ENCODE measurements at places on chromosomes 5 and 9. TPM values are rescaled to one million over a fixed set of nuclear protein-coding genes. Genes with fewer than 3 reads are reported as not detected.

The SLC36A2 gene
- not detected for total RNA-seq

The ACOT12 gene
- total RNA-seq: not detected

The SELENOP gene
- total RNA-seq: 0.32 TPM

The PCDHGA4 gene
- 5.8 TPM for total RNA-seq

The SAXO1 gene
- total RNA-seq: not detected

The PCDHGA5 gene
- total RNA-seq: 0.92 TPM

The ADAMTSL1 gene
- 531 TPM for total RNA-seq

The SLC23A1 gene
- not detected for total RNA-seq

The GRXCR2 gene
- total RNA-seq: not detected

The ATG12 gene
- 78.4 TPM for total RNA-seq

The PCDHB6 gene
- total RNA-seq: 0.30 TPM

The SLC46A2 gene
- total RNA-seq: not detected

The INSL4 gene
- not detected for total RNA-seq

The ENTPD2 gene
- total RNA-seq: not detected

The PRRT1B gene
- total RNA-seq: not detected

The SYK gene
- total RNA-seq: not detected

The ZNF454 gene
- total RNA-seq: 3.6 TPM

The LRRC19 gene
- not detected for total RNA-seq

The STKLD1 gene
- total RNA-seq: 0.59 TPM

The ITGA1 gene
- 107 TPM for total RNA-seq

The IFNA7 gene
- not detected for total RNA-seq

The GLRA1 gene
- total RNA-seq: not detected

The HCN1 gene
- total RNA-seq: not detected
